ENCODE measurements at places on chromosomes 3 and 15. TPM values are rescaled to one million over a fixed set of nuclear protein-coding genes. Genes with fewer than 3 reads are reported as not detected.

The GREM1 gene
- 0.03 TPM for polyA plus RNA-seq

The MAP6D1 gene
- polyA plus RNA-seq = 4.0 TPM

The CPNE9 gene
- not detected for polyA plus RNA-seq

The PEX5L gene
- 0.86 TPM for polyA plus RNA-seq

The SH2D7 gene
- not detected for polyA plus RNA-seq

The CFAP92 gene
- polyA plus RNA-seq = 0.29 TPM

The WDR49 gene
- not detected for polyA plus RNA-seq

The CTXN2 gene
- polyA plus RNA-seq = not detected

The IGSF10 gene
- not detected for polyA plus RNA-seq

The CCDC33 gene
- polyA plus RNA-seq = 0.20 TPM

The C3orf20 gene
- not detected for polyA plus RNA-seq

The A4GNT gene
- not detected for polyA plus RNA-seq

The NCEH1 gene
- polyA plus RNA-seq = 22.7 TPM

The RNU5B-1 gene
- not detected for polyA plus RNA-seq

The COPS2 gene
- polyA plus RNA-seq = 37.2 TPM

The RARB gene
- polyA plus RNA-seq = 0.08 TPM

The PPP1R14D gene
- polyA plus RNA-seq = not detected

The TMEM266 gene
- polyA plus RNA-seq = 0.02 TPM

The ARPP21 gene
- polyA plus RNA-seq = not detected

The OCA2 gene
- polyA plus RNA-seq = not detected

The TMCO5A gene
- polyA plus RNA-seq = not detected

The GADL1 gene
- not detected for polyA plus RNA-seq

The TRIM42 gene
- not detected for polyA plus RNA-seq
